Myometrial cell (primary cell): ENCODE measurements at places on chromosomes 3 and 15. TPM values are rescaled to one million over a fixed set of nuclear protein-coding genes. Genes with fewer than 3 reads are reported as not detected.

The CCR8 gene
- total RNA-seq = not detected in 2 replicates

The ECE2 gene
- not detected in 2 replicates for total RNA-seq

The SLC6A20 gene
- not detected in 2 replicates for total RNA-seq

The MYRIP gene
- total RNA-seq = not detected in 2 replicates

The CAMP gene
- total RNA-seq = not detected in 2 replicates
